ENCODE measurements at places on chromosomes 12 and 14.

DNA sequence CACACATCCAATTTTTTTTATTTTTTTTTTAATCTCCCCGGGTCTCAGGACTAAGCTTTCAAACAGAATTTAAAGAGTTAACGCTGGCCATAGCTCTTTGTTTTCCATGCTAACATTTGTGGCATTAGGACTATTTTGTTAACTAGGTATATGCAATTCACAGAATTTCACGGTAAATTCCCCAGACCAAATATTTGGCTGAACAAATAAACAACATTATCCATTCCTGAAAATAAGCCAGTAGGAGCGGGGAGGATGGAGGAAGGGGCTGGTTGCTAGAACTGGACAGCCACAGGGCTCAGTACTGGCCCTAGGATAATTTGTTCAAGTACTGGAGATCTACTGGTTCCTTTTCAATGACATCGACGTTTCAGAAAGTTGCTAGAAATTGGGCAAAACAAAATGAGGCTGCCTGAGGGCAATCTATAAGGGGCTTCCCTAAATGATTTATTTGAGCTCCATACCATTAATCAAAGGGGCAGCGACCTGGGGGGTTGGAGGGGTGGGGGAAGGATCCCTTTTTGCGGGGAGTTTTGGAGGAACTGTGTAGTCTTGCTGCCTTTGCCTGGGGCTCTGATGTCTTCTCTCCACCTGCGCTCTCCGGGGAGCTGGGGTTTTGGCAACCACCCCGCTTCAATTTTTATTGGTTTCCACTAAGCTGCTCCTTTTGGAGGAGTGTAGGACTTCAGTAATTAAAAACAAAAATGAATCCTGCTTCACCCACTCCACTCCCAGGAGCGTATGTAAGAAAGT lies 9.0 kb downstream of the BMP4 start:
- no peak for DNase-seq

- DNase-seq: no peak
Observed at GRCh38 chr12:128814411-128815261, 9.1 kb downstream of the SLC15A4 start.

GRCh38 chr12:90055071-90055470 lies 346.4 kb upstream of the ATP2B1 start:
- no peak for DNase-seq

DNA sequence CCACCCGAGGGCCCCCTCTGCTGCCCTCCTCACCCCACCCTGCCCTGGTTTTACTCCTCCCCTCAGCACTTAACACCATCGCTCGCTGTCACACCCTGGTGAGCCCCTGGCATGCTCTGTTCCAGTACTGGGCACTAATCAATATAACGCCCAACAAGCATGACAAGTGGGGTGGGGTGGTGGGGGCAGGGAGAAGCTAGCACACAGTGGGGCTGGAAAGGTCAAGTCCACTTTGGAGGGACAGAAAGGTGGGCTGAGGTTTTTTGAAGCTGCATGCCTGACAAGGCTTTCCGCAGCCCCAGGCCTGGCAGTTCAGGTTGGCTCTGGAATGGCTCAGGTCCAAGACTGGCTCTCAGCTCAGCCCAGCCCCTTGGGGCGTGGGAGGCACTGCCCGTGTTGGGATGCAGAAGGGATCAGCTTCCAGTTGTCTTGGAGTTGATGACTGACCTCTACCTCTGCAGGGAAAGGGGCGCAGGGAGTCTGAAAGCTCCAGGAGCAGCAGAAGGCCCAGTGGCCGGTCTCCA lies 34.1 kb downstream of the PLEKHG3 start:
- no peak for DNase-seq

GRCh38 chr12:100794441-100795173 lies at the start of gene ANO4:
Gene ANO4, plus strand, starts transcription at chr12:100794776. Its CDS starts 107,010 bp downstream, at chr12:100901786.
- no peak for DNase-seq

DNA sequence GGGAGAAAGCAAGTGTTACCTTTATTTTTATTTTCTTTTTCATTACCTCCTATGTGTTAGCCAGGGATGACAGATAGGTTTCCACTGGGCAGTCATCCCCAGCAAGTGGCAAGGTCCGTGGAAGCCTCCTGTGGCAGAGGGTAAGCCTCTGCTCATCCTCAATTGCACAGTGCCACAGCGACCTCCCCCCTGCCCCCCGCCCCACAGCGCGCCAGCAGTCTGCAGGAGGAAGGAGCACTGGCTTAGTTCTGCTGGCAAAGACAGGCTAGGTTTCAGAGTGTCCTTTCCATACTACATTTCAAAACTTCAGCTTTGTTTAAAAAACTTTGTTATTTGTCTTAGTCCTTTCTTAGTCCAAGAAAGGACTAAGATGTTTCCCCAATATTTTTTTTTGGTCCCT lies 194.7 kb downstream of the EXOC5 start:
- DNase-seq: no peak

Measured in NCI-H1092 (cell line).